ENCODE measurements at places on chromosomes 5 and 9. TPM values are rescaled to one million over a fixed set of nuclear protein-coding genes. Genes with fewer than 3 reads are reported as not detected.

- DNase-seq: no peak
Measured at GRCh38 chr5:88727705-88728313, 155.2 kb downstream of the MEF2C start.

DNA sequence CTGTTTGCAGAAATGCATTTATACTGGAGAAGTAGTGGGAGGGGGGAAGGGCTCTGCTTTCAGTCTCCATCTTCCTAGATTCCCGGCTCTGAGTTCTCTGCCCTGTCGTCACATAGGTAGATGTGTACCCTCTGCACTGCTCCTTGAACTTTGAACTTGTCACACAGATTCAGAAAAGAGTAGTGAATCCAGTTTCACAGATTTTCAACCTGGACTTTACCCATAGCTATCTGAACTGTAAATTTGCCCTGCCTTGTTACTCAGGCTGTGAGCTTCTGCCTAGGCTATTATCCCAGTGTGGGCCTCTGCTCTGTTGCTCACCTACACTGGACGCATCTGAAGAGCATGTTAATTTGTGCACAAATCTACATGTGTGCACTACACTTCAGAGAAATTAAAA, 12.8 kb upstream of the C9orf152 start:
- DNase-seq: no peak

- DNase-seq: no peak
Measured at GRCh38 chr5:140883373-140883772, 1.4 kb downstream of the PCDHA13 start.

DNA sequence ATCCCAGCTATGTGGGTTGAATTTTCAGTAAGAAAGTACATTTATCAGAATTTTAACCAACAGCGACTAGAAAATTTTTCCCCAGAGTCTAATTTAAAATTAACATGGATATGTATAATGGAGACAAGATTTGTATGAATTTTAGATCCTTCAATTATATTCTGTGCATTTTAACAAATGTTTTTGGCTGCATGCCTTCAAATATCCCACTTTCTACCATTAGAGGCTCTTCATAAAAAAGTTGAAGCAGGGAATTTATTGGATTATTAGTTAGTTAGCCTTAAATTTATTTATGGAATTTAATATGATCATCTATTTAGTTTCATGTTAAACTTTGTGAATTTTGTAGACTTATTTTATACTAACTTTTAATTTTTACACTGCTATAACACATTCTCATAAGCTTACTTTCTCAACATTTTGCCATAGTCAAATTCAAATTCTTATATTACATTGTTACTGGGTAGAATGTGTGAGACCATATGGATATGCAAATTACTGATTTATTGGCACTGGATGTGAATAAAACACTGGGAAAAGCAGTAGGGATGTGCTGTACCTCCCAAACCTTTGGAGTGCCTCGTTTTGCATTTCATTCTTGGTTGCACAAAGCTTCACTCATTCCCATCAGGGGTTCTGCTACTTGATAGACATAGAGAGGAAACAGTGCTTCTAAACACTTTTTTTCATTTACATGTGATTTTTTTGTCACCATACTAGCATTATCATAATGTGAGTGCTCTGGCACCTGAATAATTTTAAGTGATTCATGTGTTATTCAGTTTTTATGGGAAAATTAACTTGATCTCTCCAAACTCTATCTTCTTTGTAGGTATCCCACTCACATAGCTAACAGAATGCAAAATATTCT, 491.8 kb upstream of the COX7C start:
- no peak for DNase-seq

- DNase-seq: no peak
Measured at GRCh38 chr9:97046228-97046627, 7.3 kb upstream of the CTSV start.

GRCh38 chr5:1332461-1333001, 12.4 kb downstream of the CLPTM1L start:
- DNase-seq: no peak

Gene SIT1
- polyA plus RNA-seq: 0.29 TPM

GRCh38 chr5:7501061-7501460, 105.1 kb downstream of the ADCY2 start:
- DNase-seq: no peak

DNA sequence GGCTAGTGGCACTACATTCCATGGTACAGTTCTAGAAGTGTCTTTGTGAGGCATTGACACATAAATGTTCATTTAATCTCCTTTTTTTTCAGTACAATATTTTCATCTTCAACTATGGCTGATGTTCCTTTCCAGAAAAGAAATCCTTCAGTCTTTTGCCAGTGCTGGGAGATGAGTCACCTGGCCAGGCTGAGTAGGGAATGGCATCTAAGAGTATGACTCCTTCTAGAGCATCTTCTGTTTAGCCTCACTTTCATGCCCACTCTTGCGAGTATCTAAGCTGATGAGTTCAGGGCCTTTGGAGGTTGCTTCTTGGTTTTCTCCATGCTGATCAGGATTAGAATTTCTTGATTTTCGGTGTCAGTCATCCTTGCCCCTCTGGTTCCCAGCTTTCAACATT, 124.4 kb downstream of the SLC28A3 start:
- DNase-seq: no peak

Gene CTXN3
- polyA plus RNA-seq: not detected

- no peak for DNase-seq
Measured at GRCh38 chr5:132422720-132423437, 53.4 kb downstream of the SLC22A5 start.

DNA sequence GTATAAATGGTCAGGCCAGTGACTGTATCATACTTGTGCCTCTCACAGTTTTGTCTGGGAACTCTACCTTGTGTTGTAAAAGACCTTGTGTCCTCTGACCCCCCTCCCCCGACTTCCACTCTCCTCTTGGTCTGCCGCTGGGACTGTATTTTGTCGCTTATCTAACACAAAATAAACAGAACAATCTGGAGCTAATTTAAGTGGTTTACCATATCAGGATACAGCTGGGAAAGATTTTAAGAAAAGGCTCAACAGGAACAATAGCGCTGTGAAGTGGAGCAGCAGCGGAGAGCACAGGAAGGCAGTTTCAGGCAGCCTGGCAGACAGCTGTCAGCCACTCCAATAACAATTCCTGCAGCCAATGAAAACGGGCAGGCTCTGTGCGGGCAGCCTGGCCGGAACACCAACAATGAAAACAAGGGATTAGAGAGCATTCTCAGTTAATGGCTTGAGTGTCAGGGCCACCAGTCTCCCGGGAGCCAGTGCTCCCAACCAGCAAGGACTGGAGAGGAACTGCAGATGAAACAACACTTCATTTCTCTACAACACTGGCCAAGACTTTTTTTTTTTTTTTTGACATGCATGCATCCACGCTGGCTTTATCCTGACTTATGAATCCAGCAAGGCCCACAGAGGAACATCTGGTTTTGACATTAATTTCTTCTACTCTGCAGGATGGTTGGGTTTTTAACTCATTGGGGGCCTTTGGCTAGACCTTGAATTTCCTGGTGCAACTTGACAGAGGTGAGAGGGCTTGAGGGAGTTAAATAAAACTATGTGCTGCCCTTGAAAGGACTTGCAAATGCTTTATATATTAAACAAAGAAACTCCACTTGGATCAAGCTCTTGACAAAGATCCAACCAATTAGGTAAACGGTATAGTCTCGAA, 76.7 kb downstream of the ARSB start:
- peak; percentile 47 for DNase-seq

DNA sequence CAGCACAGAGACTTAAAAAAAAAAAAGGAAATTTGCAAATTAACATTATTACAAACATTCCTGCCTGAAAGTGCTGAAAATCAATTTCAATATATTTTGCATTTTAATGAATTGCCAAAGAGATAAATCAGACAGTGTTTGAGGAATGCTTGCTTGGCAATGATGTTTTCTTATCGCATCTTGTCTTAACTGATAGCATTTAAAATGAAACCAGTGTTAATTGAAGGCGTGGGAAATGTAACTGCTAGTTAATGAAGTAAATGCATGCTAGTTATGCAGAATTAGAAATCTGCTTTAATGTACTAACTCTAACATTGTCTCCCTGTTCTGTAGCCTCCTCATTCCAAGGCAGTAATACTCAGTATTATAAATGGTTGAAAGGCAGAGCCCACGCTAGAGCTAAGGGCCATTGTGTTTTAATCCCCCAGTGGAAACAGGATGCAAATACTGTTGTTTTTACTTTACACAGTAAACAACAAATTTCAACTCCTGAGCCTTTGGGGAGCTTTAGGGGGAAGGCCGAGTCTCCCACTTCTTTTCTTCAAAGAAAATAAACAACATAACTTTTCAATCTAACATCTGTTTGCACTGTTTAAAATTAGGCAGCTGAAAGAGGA, 586.9 kb downstream of the TLE4 start:
- DNase-seq: no peak

All from right renal cortex interstitium (tissue), 3 donors.